ENCODE measurements at places on chromosomes 4 and X.

- no peak for DNase-seq
These were observed 774.0 kb upstream of the POU3F4 start for GRCh38 chrX:82734140-82734539.

DNA sequence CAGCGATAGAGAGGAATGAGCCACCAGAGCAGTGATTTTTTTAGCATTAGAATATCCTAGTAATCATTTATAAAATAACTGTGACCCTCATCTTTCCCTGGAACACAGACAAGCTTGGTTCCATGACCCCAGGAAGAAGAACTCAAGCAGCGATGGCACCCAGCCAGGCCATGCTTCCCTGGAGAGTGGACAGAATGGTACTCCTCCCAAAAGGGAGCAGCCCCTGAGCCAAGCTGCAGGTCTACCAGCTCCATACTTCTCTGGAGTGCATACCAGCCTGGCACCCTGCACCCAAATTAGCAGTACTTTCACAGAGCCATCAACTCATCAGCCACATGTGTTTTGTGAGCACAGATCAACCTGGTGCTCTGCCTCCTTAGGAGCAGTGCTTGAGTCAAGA, 310.9 kb upstream of the PCDH10 start:
- DNase-seq, result no peak

- DNase-seq, result no peak
These were observed 18.9 kb upstream of the CXCL8 start for GRCh38 chr4:73721435-73721834.

DNA sequence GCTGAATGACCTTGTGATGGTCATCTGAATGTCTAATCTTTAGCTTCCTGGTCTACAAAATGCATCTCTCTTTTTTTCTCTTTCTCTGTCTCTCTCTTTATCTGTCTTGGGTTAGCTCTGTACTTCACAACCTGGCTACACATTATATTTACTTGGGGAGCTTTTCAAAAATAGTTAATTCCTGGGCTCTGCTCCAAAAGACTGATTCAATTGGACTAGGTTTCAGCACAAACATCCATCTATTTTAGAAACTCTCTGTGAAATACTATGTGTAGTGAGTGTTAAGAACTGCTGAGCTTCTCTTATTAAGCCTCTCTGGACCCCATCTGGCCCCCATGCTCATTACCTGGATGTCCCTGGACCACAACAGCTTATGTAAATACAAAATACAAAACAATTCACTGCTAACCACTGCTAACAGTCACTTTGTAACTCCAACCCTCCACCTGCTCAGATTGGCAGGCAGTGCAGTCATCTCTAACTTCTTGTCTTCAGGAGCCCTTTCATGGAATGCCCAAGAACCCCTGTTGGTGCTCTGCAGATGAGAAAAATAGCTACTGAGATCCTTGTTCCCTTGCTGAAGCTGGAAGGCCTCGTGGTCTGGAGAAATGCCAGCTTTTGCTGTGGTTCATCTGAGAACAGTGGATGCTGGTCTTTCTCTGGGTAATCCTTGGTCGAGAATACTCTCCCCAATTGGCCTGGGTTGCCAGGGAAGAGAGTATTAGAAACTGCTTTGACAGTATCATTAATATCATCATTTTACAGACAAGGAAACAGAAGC, 14.8 kb upstream of the BOD1L1 start:
- DNase-seq, result no peak

GRCh38 chrX:101385795-101386541, at the start of gene BTK:
Gene BTK, minus strand, starts transcription at chrX:101386191. Its CDS starts 10,907 bp downstream, at chrX:101375284.
- no peak for DNase-seq

DNA sequence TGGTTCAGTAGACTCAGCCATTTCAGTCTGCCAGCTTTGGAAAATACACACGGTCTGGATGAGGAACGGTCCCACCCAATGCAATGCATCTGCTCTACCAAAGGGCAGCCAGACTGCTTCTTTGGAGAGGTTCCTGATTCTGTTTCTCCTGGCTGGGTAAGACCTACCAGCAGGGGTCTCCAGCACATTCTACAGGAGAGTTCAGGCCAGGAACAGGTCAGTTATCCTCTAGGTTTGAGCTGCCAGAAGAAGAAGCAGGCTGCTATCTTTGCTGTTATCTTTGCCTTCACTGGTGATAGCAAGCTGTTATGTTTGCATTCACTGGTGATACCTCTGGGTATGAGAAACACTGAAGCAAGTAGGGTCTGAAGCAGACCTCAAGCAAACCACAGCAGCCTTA, 45.5 kb upstream of the PBDC1 start:
- DNase-seq, result no peak

DNA sequence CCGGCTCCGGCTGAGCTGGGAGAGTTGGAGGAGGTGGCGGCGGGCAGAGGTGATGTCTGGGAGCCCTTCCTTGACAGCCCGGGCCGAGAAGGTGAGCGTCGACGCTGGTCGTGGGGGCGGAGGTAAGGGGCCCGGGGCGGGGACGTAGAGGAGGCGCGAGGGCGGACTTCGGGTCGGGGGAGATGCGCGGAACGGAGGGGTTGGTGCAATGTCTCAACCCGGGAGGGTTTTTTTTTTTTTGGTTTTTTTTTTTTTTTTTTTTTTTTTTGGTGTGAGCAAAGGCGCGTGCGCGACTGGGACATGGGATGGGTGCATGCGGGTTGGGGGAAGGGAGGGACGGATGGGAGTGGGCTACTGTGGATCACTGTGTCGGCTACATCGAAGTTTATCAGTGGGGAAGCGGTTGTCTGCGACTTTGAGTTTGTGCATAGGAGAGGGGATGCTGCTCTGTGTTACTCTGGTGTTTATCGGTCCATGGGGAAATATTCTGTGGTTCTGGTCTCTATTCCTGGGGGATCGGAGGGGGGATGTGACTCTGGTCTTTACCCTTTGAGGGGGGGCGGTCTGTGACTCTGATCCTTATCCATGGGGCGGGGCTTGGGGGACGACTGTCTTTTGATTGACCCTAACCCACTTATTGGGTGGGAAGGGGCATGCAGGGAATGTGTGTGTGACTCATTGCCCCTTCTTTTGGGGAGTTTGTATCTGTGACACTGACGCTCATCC, 537 bp downstream of the RBM10 start:
- DNase-seq, result peak; percentile 23

DNA sequence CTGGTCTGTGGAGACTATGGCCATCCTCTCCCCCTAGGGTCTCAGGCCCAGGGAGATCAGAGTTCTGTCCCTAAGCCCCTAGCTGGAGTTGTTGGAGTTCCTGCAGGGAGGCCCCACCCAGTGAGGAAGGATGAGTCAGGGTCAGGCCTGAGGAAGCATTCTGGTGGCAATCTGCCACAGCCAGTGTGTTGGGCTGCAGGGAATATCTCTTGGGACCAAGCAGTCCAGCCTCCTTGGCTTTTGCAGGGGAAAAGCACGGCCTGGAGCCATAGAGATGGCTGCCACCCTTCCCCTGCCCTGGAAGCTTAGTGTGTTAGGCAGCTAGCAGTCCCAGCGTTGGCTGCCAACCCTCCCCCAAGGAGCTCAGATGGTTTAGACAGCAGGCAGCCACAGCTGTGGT, 202.4 kb downstream of the RTL9 start:
- DNase-seq, result no peak

DNA sequence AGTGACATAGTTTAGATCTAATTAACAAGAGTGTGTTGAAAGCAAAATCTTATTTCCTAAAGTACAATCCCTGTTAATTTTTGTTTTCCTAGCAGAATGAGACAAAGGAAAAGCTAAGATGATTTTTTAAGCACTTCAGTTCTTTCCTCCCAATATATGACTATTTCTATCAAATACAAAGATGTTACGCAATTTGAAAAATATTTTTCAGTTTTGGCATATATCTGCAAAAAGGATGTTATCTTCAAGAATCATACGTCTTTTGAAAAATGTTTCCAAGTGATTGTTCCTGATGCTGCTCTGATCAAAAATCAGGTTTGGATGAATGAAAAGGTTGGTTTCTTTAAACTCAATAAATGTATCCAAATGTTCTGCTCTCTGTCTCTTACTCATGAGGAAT, 486.7 kb upstream of the CPEB2 start:
- DNase-seq, result no peak

- DNase-seq, result no peak
These were observed 671.6 kb downstream of the GRXCR1 start for GRCh38 chr4:43564107-43564506.

GRCh38 chr4:109921384-109921808, 8.7 kb downstream of the EGF start:
- DNase-seq, result no peak

DNA sequence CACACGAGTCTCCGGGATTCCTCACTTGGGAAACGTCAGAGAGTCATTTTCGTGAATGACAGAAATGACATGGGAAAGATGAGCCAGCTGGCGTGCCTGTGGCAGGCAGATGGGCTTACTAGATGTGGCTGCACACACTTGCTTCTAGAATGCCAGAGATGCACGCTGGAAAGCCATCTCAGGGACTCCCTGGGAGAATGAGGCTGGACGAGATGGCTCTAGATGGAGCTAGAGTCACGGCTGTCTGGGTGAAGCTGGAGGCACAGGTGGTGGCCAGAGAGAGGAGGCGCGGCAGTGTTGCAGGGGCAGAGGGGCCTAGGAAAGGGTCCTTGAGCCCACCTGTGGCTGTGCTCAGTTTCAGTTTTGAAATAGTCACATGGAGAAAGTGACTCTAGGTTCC, 26.0 kb downstream of the TKTL1 start:
- DNase-seq, result no peak

DNA sequence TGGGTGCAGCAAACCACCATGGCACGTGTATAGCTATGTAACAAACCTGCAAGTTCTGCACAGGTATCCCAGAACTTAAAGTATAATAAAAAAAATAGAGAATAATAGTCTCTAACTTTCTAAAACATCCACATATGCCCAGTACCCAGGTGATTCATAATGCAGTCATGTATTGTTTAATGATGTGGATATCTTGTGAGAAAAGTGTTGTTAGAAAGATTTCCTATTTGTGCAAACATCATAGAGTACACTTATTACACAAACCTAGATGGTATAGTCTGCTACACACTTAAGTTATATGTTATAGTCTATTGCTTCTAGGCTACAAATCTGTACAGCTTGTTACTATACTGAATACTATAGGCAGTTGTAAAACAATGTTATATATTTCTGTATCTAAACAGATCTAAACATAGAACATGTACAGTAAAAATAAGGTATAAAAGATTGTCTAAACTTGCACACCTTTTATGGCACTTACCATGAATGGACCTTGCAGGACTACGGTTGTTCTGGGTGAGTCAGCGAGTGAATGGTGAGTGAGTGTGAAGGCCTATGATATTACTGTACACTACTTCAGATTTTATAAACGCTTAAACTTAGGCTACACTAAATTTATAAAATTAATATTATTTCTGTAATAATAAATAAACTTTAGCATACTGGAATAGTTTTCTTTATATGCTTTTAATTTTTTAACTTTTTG, 232.2 kb upstream of the SLIT2 start:
- no peak for DNase-seq

DNA sequence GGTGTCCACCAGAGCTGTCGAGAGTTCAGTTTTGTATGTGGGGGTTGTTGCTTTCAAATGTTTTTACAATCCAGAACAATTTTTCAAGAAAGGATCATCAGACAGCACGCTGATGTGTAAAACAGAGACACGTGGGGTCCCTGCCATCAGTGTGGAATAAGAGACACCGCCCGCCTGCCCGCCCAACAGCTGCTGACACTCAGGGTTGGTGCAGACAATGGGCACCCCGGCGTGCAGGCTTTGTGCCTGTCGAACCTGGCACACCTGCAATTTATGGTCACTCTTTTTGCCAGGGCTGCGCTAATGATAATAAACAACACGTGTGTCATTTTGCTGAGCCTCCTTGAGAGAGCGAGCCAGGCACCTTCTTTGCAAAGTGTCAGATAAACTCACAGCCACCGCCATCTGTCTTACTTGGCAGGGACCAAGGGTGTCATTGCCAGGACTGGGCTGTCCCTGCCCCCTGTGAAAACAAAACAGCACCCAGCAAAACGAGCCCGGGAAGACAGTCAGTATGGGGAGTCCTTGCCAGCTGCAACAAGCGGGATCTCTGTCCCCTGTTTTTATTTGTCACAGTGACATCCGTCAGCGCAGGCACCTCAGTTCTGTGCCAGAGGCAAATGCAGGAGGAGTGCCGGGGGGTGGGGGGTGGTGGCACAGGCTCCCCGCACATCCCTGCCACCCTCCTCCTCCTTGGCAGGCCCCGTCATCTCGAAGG, 69.1 kb downstream of the PSAPL1 start:
- no peak for DNase-seq

GRCh38 chr4:99856166-99856565, 38.1 kb downstream of the LAMTOR3 start:
- DNase-seq, result no peak

GRCh38 chr4:40980318-40980883, 230.6 kb downstream of the NSUN7 start:
- DNase-seq, result peak; percentile 8

DNA sequence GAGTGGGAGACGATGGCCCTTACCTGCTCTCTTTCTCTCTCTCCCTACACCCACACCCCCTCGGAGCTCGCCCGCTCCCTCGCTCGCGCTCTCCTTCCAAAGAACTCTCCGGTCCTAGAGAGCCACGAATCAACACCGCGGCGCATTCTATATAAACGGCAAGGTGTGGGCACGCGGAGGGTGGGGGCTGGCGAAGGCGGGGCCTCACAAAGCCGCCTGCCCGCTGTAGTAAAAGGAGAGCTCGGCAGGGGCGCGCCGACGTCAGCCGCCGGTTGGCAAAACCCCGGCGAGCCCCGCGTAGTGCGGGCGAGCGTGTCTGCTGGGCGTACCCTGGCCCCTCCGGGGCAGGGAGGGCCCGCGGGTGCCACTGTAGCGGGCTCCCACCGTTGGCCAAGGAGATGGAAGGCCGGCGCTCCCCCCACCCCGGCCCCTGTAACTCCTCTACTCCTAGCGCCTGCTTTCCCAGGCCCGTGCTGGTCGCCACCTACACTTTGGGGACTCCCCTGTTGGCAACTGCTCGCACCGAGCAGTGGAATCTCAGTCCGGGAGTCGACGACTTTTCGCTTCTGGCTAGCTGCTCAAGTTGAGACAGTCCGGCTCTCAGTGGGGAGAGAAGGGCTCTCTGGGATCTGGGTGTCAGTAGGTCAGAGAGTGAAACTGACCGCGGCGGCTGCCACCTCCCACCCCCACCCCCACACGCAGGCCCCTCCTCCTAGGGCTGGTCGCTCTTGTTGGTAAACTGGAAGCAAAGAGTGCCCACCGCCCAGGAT, 325.5 kb upstream of the F9 start:
- DNase-seq, result peak; percentile 27

DNA sequence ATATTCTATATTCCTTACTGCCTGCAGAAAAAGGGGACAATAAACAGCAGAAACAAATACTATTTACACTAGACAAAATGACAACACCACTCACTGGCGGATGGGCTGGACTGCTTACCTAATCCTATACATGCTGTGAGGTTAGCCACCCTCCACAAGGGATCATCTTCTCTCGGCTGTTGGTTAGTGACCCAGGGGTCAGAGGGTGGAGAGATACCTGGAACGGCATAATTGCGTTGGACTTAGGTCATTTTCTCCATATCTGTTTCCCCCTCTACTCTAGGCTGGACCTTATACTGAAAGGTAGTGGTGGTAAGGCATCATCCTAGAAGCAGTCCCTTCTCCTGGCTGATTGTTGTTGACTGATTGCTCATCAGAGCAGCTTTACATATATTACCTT, 286.8 kb upstream of the UGT8 start:
- DNase-seq, result no peak

GRCh38 chrX:134377537-134377936, 82.4 kb upstream of the HPRT1 start:
- DNase-seq, result no peak

GRCh38 chrX:72117636-72118210, 14.0 kb downstream of the RTL5 start:
- no peak for DNase-seq

GRCh38 chr4:83724485-83725335, 188.8 kb downstream of the GPAT3 start:
- DNase-seq, result no peak

Data from left colon (tissue), 2 donors.